ENCODE measurements at places on chromosomes 5 and 9.

DNA sequence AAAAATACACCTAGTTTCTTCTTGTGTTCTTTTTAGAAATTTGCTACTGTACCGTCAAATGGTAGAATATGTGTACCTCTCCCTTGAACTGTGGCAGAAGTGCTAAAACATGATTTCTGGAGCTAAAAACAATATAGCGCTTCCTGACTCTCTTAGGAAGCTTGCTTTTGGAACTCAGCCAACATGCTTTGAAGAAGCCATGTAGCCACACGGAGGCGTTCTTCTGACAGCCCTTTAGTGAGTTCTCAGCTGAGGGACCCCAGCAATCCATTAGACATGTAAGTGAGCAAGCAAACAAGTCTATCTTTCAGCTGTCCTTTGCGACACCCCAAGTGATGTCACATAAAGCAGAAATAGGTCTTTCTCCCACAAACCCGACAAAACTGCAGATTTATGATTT, 917.0 kb downstream of the CDH9 start:
- DNase-seq, result peak; percentile 5

DNA sequence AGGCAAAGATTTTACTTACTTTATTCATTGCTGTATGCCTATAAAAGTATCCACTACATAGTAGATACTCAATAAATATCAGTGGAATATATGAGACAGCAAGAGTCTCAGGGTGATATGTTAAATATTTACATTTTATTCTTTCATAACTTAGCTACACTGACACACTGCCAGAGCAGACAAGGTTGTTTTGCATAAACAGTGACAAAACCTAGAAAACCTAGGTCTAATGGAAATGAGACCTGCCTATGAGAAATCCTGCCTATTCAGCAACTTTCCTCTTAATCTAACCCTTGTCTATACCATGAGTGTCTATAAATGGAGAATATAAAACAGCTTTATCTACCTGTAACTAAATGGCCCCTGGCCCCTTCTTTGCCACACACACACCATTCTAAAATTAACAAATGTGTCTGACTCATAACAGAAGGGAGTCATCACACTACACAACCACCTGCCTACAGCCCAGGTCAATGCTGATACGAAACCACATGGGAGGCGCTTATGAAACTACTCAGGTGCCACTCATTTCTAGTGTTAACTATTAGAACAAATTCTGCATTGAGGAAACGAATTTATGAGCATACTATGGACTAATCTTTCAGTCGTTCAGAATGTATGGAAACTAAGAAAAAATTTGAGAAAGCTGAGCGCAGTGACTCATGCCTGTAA, 60.3 kb downstream of the UBAP2 start:
- no peak for DNase-seq

GRCh38 chr5:76455531-76456133, 52.5 kb downstream of the IQGAP2 start:
- no peak for DNase-seq

GRCh38 chr5:55575815-55576583, 41.2 kb upstream of the PLPP1 start:
- no peak for DNase-seq

DNA sequence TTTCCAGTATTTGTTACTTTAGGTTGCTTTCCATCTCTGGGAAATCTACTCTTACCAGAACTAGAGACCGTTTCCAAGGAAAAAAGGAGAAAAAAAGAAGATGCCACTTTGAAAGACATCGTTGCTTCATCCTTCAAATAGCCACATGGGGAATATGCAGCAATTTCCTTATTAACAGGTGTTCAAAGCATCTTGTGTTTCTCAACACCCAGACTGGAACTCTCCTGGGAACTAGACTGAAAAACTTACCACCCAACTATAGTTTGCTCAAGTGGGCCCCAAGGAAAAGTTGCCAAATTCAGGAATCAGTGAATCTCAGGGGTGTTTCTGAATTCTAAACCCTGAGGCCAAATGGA, 80.0 kb upstream of the JAK2 start:
- peak; percentile 77 for DNase-seq

DNA sequence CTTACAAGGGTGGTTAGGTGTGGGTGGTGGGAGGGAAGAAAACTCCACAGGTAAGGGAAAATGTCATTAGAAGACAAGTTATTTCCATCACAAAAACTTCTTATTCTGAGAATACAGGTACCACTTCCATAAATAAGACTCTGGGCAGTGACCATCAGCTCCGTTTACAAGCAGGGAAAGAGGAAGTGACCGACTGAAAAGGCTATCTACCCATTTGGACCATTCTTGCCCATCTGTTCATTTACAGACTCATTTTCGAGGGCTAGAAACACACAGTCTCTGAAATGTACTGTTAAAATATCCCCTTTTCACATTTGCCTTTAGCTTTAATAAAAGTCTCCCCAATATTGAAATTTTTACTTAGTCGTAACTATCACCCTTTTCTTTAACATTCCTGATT, 79.5 kb downstream of the TTC39B start:
- DNase-seq, result no peak

DNA sequence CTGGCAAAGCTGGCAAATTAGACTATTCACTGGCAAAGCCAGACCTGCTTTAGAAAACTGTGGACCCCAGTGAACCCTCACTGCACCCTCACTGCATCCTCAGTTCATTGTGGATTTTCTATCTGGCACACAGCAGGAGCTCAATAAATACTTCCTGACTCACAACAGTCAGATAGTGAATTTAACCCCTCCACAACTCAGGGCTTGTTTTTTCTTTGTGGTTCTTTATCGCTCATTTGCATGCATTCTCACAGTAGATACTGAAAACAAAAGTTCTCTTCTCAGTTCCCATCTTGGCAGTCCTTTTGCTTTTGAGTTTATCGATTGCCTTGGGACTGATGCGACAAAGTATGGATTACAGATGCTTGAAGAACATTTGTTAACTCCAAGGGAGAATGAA, 99.8 kb downstream of the ACTL7B start:
- no peak for DNase-seq

GRCh38 chr5:115543365-115544042, 1.1 kb downstream of the FEM1C start:
- peak; percentile 35 for DNase-seq

- DNase-seq, result no peak
Observed at GRCh38 chr5:3194684-3195083, 400.9 kb upstream of the IRX1 start.

DNA sequence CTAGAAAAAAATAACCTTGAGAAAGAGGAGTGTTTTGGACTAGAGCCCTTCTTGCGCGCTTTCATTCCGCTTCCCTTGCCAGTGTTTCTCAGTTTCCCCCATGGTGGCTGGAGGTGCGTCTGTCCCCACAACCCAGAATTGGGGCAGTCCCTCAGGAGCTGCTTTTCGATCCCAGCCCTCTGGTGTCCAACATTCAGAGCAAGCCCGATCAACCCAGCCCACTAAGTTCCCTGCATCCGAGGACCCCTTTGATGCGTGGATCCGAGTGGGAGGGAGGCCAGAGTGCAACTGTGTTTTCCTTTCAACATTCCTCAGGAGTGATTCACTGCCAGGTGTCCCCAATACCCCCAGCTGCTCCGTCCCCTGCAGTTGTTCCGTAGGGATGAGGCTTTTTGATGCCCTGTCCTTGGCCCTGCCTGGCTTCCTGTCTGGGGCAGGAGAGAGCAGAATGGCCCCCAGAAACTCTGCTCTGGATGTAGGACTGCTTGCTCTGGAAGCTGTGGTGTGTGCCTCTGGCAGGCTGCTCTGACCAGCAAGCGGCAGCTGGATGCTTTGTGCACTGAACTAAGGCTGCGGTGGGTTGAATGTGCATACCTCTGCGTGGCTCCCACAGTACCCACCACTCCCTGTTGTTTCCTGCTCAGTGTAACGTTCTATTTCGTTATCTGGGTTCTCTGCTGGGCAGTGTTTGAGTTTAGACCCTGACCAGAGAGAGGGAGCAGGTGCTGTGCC, 117.5 kb downstream of the BOD1 start:
- DNase-seq, result no peak

GRCh38 chr5:124056991-124057723, 545.2 kb downstream of the CSNK1G3 start:
- peak; percentile 88 for DNase-seq

DNA sequence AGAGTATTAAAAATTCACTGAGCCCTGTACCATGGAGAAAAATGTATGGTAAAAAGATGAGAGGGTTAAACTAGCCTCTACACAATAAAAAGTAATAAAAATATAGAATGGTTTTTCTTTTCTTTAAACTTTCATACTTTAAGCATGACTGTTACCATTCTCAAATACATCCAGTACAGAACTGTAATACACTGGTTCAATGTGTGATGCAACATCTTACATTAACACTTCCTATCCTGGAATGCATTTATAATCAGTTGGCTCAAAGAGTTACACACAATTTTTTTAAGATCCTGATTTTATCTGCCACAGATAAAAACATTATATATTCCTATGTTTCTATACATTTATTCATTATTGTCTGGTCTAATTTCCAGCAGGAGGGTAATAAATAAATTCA, 4.7 kb downstream of the GNAQ start:
- DNase-seq, result no peak

DNA sequence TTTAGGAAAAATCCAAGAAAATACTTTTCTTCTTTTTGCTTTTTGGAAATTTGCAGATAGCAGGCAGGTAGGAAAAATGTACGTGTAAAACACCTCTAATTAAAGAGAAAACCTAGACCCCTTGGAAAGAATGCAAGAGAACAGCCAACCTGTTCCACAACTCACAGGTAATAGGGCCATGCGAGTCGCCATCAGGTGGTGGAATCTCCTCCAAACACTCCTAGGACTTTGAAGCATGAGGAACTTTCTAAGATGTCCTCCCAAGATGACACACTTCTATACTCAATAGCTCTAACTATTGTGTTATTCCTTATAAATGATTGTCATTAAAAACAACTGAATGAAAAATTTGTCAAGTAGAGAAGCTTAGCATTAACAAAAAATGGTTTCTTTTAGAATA, 174.0 kb downstream of the TMC1 start:
- DNase-seq, result no peak

GRCh38 chr5:144072518-144072927, 97.9 kb downstream of the YIPF5 start:
- DNase-seq, result no peak

GRCh38 chr5:177300236-177300880, 3.2 kb downstream of the RAB24 start:
- no peak for DNase-seq

GRCh38 chr5:102223542-102224477, 72.3 kb downstream of the SLCO4C1 start:
- peak; percentile 36 for DNase-seq

DNA sequence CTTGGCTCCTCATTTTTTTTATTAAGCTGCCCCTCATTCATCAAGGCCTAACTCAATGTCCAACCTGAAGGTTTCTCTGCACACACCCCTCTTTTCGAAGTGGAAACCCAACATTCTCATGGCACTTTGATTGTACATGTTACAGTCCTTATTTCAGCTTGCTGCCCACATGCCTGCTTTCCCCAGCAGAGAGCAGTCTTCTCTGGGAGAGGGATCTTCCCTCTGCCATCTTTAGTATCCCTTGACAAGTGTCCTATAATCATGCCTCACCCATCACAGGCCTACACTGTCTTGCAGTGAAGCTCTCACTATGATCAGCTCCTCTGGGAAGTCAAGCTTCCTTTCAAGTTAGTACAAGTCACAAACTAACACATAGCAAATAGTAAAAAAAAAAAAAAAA, 175.1 kb downstream of the ACER2 start:
- DNase-seq, result no peak

- DNase-seq, result no peak
Observed at GRCh38 chr9:124140941-124141568, 116.7 kb upstream of the NEK6 start.

DNA sequence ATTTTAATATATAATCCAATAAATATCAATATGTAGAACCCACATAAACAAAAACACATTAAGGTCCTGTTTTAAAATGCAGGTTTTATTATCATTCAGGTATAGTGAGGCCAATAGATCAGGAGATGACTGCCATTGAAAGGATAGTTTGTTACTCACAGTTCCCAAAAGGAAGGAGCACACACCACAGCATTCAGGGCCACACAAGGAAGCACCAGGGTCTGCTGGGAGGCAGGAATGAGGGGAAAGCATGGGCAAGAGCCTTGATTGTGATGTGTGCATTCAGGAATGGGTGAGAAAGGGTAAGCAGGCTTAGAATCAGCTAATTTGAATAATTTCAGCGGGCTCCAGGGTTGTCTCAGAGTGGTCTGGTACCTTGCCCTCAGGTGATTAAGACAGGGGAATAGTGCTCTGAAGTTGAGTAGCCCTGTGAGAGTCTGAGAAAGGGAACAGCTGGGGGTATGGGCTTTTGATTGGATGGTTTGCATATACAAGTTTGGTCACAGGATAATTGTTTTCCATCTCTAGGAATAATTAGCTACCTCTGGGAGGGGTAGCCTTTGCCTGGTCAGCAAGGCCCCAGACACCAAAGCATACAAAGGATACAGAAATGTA, 19.8 kb upstream of the OTULIN start:
- DNase-seq, result no peak

GRCh38 chr5:90337449-90338052, 72.0 kb downstream of the CETN3 start:
- DNase-seq, result no peak

- DNase-seq, result no peak
Observed at GRCh38 chr5:38766151-38766550, 79.7 kb upstream of the OSMR start.

- no peak for DNase-seq
Observed at GRCh38 chr5:171416160-171417049, 3.0 kb upstream of the FGF18 start.

Data from NCI-H2171 treated with DMSO at 0.1 percent for 48 hours (cell line).